ENCODE measurements at places on chromosomes 2 and 18.

DNA sequence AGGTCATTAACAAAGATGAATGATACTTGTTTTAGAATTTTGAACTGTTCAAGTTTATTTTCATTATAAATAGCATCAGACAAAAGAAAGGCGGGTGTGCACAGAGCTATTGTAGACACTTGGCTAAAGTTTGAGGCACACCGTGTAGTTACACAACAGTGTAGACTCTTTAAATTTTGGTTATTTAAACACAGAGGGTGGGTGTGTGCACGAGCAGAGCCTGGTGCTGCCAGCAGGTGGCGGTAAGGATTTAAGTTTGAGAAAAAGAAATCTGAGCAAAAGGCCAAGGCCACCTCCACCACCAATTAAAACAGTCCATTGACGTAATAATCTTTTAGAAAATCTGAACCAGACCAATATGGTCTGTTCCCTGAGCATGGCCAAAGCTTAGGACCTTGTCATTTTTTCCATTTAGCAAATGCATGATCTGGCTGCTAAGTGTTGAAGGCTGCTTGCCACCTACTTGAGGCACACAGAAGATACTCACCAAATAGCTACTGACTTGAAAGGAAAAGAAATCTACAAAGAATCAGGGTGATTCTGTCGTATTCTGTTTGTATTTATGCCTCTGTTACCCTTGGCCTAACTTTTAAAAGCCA, 14.3 kb downstream of the COPS7B start:
- peak; percentile 5 for DNase-seq

DNA sequence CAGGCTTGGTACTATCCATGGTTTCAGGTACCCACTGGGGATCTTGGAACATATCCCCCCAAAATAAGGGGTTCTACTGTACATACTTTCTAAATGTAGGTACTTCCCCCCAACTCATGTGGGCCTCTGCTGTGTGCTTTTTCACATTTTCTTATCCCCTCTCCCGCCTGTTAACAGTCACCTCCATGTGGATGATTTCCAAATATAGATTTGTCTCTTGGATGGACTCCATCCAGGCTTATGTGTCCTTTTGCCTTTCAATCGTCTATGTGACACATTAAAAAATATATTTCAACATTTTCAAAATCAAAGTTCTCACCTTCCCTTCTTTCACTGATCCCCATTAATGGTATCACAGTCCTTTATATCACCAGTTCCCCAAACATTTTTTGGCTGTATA, 44.4 kb downstream of the OSBPL6 start:
- DNase-seq = no peak

- DNase-seq = no peak
Observed at GRCh38 chr18:63309422-63309821, 10.1 kb downstream of the BCL2 start.

- no peak for DNase-seq
Observed at GRCh38 chr2:232890896-232891601, 21.0 kb downstream of the SNORC start.

GRCh38 chr2:46097714-46098480, 199.3 kb upstream of the EPAS1 start:
- DNase-seq = no peak

Measured in KG1 (cell line).